Right lobe of liver (tissue), 6 donors: ENCODE measurements at places on chromosomes 1 and 21.

DNA sequence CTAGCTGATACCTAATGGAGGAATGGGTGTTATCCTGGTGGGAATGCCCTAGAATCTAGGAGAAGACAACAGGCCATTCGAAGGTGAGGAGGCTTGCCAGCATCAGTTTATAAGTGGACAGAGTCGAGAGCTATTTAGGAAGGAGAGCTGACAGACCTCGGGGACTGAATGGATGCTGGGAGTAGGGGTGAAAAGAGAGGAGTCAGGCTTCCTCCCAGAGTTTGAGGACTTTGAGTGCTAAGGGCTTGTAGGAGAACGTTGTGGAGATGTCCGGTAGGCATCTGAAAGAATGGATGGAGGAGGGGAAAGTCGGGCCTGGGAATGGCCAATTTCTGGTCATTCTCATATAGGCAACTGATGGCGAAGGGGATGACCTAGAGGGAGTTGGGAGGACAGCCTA is 155.1 kb downstream of the DYRK1A start:
- no peak overlapping the region for H3K4me3 ChIP-seq
- H3K27ac ChIP-seq, result no peak overlapping the region
- no peak for DNase-seq
- no peaks in the 10 kb centered on the region for H3K4me1 ChIP-seq
- no peaks in the 10 kb centered on the region for H3K27me3 ChIP-seq

DNA sequence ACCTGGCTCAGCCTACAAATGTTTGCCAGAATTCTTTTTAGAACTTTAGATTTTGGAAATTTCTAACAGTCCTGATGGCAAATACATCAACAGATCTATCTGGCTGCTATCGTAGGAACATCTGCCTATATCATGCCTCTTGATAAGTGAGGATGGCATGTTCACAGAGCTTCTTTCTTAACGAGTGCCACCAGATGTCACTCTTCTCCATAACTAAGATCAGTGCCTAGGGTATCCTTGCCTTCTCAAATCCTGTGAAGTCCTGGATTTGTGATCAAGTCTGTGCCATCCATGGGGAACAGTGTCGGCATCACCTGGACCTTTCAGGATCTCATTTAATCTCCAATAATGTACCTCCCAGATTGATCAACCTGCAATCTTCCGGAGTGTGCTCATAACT is 36.5 kb upstream of the CD5L start:
- no peak for DNase-seq
- no peaks in the 10 kb centered on the region for H3K27me3 ChIP-seq
- H3K4me1 ChIP-seq, result no peaks in the 10 kb centered on the region
- H3K4me3 ChIP-seq, result no peak overlapping the region

DNA sequence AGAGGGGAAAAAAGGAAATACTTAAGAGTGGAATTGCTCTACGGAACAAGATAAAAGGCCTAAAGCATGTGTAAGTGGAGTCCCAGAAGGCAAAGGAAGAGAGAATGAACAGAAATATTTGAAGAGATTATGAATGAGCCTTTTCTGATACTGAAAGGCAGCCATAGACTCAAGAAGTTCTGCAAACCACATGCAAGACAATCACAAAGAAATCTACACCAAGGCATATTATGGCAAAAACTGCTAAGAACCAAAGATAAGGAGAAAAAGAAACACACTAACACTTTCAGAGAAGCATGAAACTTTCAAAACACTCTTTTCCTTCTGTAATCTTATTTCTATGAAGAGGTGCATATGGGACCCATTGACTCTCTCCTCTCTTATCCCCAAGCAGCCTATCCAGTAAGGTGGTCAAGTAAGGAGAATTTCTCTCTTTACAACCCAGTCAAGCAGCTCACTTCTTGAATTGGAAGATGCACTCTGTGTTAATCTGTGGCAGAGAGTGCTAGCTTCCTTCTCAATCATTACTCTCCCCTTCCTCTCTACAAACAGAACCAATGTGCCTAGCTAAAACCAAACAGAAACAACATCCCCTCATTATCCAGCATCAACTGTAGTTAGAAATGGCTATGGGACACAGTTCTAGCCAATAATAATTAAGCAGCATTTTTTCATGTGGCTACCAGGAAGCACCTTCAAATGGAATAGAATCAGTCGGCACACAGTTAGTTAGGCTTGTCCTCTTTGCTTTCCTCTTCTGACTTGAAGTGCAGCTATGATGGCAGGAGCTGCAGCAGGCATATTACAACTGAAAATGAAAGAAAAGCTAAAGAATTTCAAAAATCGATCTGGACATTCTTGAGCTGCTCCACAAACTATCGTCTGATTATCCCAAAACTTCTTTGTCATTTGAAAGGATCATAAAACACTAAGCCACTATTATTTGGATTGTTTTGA is 25.9 kb downstream of the KRTAP19-8 start:
- DNase-seq, result no peak
- H3K36me3 ChIP-seq, result no peaks in the 10 kb centered on the region
- no peak overlapping the region for H3K27ac ChIP-seq
- no peaks in the 10 kb centered on the region for H3K4me1 ChIP-seq
- H3K27me3 ChIP-seq, result no peaks in the 10 kb centered on the region
- H3K4me3 ChIP-seq, result no peak overlapping the region

GRCh38 chr1:183914276-183914675 is 109.4 kb downstream of the RGL1 start:
- no peak overlapping the region for H3K4me3 ChIP-seq
- no peaks in the 10 kb centered on the region for H3K4me1 ChIP-seq
- no peaks in the 10 kb centered on the region for H3K27me3 ChIP-seq
- H3K27ac ChIP-seq, result no peak overlapping the region
- DNase-seq, result no peak

DNA sequence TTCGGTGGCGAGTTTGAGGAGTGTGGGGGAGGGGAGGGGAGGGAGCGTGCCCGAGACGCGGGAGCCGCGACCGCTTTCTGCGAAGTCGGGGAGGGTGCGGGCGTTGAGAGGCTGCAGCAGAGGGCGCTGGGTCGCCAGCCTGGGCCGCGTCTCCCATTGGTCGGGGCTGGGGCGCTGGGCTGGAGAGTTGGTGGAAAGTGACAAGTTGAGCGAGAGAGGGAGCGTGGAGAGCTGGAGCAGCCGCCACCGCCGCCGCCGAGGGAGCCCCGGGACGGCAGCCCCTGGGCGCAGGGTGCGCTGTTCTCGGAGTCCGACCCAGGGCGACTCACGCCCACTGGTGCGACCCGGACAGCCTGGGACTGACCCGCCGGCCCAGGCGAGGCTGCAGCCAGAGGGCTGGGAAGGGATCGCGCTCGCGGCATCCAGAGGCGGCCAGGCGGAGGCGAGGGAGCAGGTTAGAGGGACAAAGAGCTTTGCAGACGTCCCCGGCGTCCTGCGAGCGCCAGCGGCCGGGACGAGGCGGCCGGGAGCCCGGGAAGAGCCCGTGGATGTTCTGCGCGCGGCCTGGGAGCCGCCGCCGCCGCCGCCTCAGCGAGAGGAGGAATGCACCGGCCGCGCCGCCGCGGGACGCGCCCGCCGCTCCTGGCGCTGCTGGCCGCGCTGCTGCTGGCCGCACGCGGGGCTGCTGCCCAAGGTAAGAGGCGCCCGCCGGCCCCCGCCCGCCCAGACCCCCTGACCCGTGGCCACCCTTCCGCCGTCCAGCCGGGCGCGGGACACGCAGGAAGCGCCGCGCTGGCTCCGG is at the start of gene ROR1:
TSS of gene ROR1 (plus strand) at position 203 of the 802 bp plus-strand sequence.
- DNase-seq, result peak; percentile 79
- peaks cover 7% of the 10 kb centered on the region for H3K4me1 ChIP-seq
- peak within 1 kb of the TSS; percentile 60 for H3K4me3 ChIP-seq
- no peak within 1 kb of the TSS for H3K27ac ChIP-seq
- no peaks in the 10 kb centered on the region for H3K36me3 ChIP-seq
